Kasumi-1 (cell line): ENCODE measurements at places on chromosomes 1 and 21.

DNA sequence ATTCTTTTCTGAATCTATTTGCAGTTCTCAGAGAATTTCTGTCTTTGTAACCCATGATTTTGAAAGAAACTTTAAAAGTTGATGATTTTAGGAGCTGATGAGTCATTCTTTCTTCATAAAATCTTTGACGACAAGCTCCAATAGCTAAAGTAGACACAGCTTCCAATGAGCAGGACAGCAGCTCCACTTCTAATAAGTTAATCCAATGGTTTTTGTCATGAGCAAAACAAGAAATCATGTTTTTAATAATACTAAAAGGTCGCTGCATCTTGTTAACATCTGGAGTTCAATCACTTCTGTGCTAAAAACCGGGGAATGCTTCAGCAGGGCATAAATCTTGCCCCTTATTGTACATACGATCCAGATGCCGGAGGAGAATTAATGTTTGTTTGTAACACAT, 48.9 kb upstream of the GORAB start:
- no peak for DNase-seq

DNA sequence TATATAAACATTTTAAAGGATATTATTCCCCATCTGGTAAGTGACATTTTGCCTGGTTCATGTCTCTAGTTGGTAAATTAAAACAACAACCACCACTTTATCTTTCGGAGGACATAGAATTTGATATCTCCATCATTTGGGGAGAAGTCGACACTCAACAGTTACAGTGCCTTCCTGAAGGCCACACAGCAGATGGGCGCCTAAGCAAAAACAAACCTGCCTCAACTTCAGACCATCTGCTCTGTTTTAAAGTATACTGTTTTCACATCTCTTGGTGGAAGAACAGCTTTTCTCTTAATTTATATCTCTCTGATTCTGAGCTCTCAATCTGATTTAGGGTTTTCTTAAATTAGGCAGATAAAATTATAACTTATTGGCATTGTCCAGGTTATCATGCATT, 282.2 kb downstream of the RYR2 start:
- no peak for DNase-seq

GRCh38 chr1:53380296-53380695, 52.4 kb upstream of the LRP8 start:
- DNase-seq: no peak

- DNase-seq: no peak
Observed at GRCh38 chr21:41048145-41048544, 119.8 kb upstream of the BACE2 start.

- DNase-seq: no peak
Observed at GRCh38 chr1:89935235-89935634, 59.7 kb upstream of the ZNF326 start.

- no peak for DNase-seq
Observed at GRCh38 chr1:26102526-26102925, 9.1 kb upstream of the PDIK1L start.

DNA sequence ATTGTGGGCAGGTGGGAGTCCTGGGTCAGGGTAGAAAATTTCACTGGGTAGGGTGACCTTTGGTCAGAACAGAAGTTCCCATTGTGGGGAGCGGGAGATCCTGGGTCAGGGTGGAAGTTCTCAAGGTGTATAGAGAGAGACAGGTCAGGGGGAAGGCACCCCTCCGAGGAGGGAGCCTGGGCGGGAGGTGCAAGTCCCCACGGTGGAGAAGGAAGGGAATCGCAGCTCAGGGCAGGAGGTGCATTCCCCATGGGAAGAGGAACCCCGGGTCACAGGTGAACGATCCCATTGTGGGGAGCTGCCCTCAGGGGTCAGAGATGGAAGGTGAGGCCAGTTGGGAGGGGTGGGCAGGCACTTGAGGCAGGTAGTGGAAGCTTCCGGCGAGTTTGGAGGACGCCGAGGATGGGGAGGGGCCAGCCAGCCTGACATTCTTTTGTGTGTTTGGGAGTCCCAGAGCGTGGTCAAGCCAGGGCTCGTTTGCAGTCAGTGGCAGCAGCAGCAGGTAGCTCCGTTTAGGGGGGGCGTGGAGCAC, 637 bp downstream of the LYPLA2 start:
- no peak for DNase-seq
